ENCODE measurements at places on chromosomes 3 and 15.
A peak's percentile ranks its signal among the peaks of the same experiment; 100 is the strongest.

DNA sequence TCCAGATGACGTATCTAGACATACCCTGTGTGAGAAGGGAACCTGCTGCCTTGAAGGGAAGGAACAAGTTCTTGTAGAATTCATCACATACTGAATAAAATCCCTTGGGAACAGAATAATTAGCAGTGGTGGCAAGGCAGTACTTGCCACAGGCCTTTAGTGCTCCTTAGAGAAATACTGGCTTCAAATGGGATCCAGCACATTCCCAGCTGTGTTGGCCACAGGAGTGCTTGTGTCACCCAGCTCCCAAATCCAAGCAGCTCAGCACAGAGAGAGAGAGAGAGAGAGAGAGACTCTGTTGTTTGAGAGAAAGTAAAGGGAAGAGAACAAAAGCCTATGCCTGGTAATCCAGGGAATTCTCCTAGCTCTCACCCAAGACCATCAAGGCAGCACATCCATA lies 969.0 kb upstream of the ALCAM start:
- DNase-seq, result no peak

DNA sequence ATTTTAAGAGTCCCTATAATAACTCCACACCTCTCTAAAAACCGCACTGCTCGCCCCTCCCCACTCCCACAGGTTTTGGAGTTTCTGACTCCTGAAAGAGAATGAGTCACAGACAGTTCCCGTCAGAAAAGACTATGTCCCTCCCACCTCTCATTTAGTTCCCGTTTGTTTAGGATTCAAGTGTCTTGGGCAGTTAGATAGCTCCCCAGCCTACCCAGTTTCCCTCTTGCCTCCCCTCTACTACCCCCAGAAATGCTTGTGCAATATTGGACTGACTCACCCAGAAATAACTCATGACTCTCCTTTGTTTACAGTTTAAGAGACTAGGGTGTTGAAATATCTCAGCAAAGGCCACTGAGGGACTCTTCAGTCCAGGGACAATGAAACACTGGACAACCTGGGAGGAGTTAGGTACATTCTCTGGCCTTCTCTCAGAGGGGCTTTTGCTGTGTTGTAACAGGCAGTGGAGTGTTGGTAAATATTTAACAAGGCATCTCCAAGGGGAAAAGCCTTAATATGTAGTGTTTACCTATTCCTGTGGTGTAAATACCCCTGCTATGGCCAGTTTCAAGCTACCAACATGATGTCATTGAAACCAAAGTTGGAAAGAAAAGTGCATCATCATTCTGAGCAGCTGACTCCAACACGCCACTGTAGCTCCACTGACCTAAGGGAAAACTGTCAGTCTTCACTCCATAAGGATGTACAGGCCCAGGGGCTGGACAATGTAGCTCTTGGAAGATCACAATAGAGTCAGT lies 96.1 kb upstream of the CHD2 start:
- DNase-seq, result no peak

GRCh38 chr3:46947981-46948791 lies 28.4 kb downstream of the CCDC12 start:
- peak; percentile 45 for DNase-seq

GRCh38 chr3:126546549-126547239 lies 12.0 kb downstream of the C3orf22 start:
- no peak for DNase-seq

- DNase-seq, result no peak
Observed at GRCh38 chr3:142394921-142395622, 52.8 kb downstream of the XRN1 start.

GRCh38 chr3:14806641-14807263 lies 12.0 kb upstream of the FGD5 start:
- DNase-seq, result no peak

GRCh38 chr15:97998307-97999071 lies 38.0 kb downstream of the ARRDC4 start:
- no peak for DNase-seq

DNA sequence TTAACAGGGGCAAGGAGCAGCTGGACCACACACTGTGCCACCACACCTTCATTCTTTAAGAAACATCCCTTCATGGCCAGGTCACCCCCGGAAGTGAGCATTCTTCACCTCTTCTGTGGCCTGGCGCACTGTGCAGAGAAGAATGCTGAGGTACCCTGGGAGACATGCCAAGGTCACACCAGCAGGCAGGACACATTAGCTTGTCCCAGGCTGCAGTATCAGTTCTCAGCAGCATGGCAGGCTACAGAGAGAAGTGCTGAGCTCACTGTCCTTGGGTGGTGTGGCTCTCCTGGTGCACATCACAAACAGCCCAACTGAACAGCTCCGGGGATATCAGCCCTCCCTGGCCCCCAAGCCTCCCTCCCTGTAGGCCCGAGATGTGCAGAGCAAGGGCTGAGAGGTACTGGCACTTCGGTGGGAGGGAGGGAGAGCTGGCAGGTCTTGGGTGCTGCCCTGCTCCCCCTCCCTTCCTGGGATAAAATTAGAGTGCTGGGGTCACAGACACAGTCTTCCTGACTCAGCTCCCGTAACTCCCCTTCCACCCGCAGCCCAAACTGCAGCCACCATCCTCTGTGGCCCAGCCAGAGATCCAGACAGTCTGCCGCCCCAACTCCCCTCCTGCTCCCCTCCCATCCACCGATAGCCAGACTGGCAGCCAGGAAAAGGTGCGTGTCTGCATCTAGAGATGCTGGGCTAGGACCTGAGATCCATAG lies 13.4 kb downstream of the SEMA7A start:
- DNase-seq, result no peak

GRCh38 chr3:11568503-11569155 lies 75.1 kb downstream of the VGLL4 start:
- DNase-seq, result no peak

GRCh38 chr15:81485806-81486205 lies 111.8 kb upstream of the TMC3 start:
- no peak for DNase-seq

GRCh38 chr15:75327491-75327890 lies 8.4 kb upstream of the COMMD4 start:
- no peak for DNase-seq

DNA sequence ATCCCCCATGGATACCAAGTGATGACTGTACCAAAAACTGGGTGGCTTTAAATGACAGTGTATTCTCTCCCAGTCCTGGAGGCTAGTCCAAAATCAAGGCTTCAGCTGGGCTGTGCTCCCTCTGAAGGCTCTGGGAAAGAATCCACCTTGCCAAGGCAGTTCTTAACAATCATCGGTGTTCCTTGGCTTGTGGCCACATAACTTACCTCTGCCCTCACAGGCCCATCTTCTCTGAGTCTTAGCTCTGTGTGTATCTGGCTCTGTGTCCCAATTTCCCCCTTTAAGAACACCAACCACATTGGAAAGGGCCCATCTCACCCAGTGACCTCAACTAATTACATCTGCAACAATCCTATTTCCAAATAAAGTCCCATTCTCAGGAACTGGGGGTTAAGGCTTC lies 503.0 kb upstream of the PROK2 start:
- no peak for DNase-seq

GRCh38 chr15:49255966-49256759 lies 86.1 kb downstream of the GALK2 start:
- DNase-seq, result no peak

DNA sequence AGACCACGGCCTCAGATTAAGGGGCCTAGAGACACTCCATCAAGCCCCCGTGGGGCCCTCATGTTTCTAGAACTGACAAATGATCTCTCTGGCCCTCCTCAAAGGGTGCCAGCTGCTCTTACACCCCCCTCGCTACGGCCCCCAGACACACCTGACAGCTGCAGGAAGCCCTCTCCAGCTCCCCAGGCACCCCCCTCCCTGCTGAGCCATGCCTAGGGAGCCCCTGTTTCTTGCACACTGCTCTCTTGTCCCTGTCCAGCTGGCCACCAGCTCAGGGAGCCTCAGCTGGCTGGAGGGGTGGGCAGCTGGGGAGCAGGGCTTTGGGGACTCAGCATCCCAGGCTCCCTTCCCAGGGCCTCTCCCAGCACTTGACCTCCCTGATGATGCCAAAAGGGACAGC lies 14.8 kb downstream of the TNK2 start:
- no peak for DNase-seq

DNA sequence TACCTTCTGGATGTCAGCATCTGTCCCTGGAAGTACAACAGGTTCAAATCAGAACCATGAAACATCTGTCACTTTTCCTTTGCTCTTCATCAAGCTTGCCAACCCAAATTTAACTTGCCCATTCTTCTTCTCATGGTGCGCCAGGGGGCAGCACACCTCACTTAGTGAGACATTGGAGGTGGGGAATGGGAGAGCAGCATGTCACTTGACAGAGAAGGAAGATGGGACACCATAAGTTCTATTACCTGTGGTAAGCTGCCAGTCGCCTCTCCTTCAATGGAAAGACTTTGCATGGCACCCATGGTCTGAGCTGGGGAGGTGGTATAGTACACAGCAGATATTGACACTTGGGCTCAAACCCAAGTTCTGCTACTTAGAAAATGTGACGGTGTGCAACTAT lies 2.9 kb downstream of the SCN5A start:
- no peak for DNase-seq

- no peak for DNase-seq
Observed at GRCh38 chr3:7876741-7877297, 624.8 kb upstream of the LMCD1 start.

GRCh38 chr3:51943451-51944391 lies 1.6 kb downstream of the PARP3 start:
- peak; percentile 8 for DNase-seq

GRCh38 chr3:192830291-192831110 lies 87.2 kb downstream of the MB21D2 start:
- DNase-seq, result no peak

DNA sequence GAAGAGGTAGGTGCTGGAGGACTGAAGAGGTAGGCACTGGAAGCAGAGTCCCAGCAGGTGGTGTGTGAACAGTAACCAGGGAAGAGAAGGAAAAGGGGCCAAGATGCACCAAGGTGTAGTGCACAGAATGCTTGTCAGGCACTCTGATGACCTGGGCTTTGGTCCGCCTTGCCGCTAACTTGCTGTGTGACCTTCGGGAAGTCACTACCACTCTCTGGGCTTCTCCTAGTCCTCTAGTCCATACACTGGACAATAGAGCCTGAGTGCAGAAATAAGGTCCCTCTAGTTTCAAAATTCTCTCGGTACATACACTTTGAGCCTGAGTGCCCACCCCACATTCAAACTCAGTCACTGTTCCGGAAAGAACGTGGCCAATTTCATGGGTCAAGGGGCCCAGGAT lies 24.1 kb downstream of the ANP32A start:
- no peak for DNase-seq

DNA sequence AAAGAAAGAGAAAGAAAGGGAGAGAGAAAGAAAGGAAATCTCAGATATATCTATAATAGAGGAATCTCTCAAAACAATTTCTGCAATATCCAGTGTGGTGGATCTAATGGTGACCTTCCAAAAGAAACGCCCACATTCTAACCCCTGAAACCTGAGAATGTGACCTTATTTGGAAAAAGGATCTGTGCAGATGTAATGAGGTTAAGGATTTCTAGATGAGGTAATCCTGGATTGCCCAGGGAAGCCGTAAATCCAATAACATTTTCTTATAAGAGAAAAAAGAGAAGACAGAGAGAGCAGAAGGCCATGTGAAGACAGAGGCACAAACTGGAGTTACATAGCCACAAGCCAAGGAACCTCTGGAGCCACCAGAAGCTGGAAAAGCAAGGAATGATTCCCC lies 307.6 kb downstream of the ZBTB20 start:
- DNase-seq, result no peak

DNA sequence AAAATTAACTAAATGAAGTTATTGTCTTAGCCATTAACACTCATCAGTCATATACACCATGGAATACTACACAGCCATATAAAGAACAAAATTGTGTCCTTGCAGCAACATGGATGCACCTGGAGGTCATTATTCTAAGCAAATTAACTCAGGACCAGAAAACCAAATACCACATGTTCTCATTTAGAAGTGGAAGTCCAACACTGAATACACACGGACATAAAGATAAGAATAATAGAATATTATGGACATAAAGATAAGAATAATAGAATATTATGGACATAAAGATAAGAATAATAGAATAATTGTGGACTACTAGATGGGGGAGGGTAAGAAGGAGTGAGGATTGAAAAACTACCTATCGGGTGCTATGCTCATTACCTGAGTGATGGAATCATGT lies 122.3 kb downstream of the CHL1 start:
- DNase-seq, result no peak

- no peak for DNase-seq
Observed at GRCh38 chr15:60419753-60420152, 22.0 kb upstream of the ANXA2 start.

DNA sequence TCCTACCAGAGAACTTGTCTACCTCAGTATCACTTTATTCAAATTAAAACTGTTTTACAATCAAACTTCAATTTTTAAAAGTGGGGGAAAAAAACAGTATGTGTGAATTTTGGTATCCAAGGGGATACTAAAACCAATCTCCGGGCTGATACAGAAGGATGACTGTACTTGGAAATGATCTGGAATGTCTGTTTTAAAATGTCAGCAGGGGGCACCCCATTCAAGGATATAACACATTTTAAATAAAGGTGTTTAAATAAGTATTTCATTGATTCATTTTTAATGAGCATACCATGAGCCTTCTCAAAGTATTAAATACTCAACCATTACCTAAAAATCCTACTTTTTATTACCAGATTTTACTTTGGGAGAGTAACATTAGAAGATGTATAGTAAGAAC lies 67.9 kb downstream of the ULK4 start:
- peak; percentile 9 for DNase-seq

DNA sequence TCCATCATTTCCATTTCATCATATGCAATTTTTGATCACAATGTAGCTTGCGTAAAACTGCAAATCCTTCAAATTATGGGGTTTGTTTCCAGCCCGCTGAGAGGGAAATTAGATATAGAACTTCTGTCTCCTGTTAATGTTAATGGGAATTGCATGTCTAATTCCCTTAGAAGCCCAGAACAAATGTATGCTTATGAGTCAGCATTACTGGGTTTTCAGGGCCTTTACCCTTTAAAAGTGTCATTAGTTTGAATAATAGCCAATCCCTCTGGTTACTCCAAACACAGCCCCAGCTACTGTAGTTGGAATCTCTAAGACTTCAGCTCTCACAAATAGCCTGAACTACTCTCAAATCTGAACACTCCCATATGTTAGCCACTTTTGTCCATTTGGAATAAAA lies 439.4 kb downstream of the C3orf38 start:
- no peak for DNase-seq

DNA sequence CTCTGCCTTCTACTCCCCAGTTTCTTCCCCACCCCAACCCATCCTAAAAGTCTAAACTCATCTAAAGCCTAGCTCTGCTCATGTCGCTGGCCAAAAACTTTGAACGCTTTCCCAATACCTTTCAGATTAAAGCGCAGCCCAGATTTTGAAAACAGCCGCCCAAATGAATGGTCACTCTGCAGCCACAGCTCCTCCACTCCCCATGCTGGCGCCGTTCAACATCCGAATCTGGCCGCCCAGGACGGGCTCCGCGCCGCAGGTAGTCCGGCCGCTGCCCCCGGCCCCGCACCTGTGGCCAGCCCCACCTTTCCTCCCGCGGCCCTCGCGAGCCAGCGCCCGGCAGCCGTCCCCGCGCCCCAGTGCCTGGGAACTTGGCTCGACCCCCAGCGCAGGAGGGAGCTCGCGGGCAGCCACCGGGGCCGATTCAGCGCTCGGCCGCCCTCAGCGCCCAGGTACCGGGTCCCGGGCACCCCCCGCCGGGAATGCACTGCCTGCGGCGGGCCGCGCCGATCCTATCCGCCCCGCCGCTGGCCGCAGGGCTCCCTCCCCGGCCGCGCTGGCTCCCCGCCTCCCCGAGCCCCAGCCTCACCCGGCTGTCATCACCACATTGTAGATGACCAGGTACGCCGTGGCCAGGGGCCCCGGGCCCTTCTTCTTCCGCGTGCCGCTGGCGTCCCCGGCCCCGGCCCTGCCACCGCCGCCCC lies 417 bp downstream of the HACD2 start:
- no peak for DNase-seq
